ENCODE measurements at places on chromosomes 3 and 15. TPM values are rescaled to one million over a fixed set of nuclear protein-coding genes. Genes with fewer than 3 reads are reported as not detected.

- no peaks in the 10 kb centered on the region for H3K36me3 ChIP-seq
- H3K27ac ChIP-seq = no peak overlapping the region
- no peak overlapping the region for H3K4me3 ChIP-seq
- DNase-seq = no peak
Measured at GRCh38 chr3:10762611-10763247, 53.3 kb upstream of the SLC6A11 start.

- H3K36me3 ChIP-seq = no peaks in the 10 kb centered on the region
- DNase-seq = no peak
- peaks cover 6% of the 10 kb centered on the region for H3K27me3 ChIP-seq
- H3K4me3 ChIP-seq = no peak overlapping the region
Measured at GRCh38 chr3:13713396-13713795, 164.5 kb downstream of the FBLN2 start.

DNA sequence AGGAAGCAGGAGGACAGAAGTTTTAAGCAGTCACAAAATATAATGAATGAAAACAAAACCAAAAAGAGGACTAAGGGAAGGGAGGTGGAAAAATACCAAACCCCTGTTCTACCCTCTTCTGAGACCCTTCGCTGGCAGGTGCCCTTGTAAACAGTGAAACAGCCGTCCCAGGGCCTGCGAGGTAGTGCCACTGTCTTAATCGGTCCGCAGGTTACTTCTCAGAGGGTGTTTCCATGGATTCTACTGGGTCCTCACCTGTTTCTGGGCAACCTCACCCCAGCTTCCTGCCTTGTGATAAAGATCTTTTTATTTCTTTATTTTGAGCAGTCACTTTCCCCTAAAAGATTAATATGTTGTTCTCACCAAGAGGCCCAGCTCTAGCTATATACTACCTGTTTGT, 65.3 kb downstream of the SLC30A4 start:
- H3K27me3 ChIP-seq = no peaks in the 10 kb centered on the region
- peaks cover 43% of the 10 kb centered on the region for H3K4me1 ChIP-seq
- peak; percentile 23 for DNase-seq

DNA sequence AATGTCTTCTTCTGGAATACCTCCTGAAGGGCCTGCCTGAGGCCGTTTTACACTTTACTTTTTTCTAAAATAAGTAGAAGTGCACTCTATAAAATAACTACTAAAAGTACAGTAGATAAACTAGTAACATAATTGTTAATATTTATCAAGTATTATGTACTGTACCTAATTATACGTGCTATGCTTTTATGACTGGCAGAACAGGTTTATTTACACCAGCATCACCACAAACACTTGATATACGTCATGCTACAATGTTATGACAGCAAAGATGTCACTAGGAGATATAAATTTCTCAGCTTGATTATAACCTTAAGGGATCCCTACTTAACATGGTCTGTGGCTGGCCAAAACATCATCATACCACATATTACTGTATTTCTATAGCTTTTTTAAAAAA, 29.4 kb downstream of the DLG1 start:
- peaks cover 45% of the 10 kb centered on the region for H3K4me1 ChIP-seq

DNA sequence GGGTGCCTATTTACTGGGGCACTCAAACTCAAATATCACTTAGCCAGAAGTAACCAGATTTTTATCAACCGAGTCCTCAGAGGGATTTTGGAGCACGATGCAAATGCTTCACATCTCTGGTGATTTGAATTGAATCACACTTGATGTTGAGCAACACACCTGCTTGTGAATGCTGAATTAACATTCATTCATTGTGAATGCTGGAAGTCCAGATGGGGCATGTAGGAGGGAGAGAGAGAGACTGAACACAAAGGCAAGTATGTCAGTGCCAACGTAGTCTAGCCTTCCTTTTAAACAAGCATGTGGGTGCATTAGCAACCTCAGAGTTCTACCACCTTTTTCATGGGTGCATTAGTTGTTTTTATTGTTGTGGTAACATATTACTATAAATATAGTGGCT, 156.2 kb downstream of the ADAMTSL3 start:
- no peaks in the 10 kb centered on the region for H3K4me1 ChIP-seq
- H3K27me3 ChIP-seq = peaks cover 3% of the 10 kb centered on the region
- H3K36me3 ChIP-seq = no peaks in the 10 kb centered on the region
- no peak overlapping the region for H3K4me3 ChIP-seq
- DNase-seq = no peak
- no peak overlapping the region for H3K27ac ChIP-seq

GRCh38 chr15:25712961-25713355, 150.2 kb downstream of the ATP10A start:
- DNase-seq = no peak
- H3K4me1 ChIP-seq = no peaks in the 10 kb centered on the region
- no peak overlapping the region for H3K4me3 ChIP-seq

GRCh38 chr3:124976383-124976782, 41.8 kb upstream of the MUC13 start:
- H3K27ac ChIP-seq = no peak overlapping the region
- H3K4me1 ChIP-seq = no peaks in the 10 kb centered on the region
- H3K4me3 ChIP-seq = no peak overlapping the region
- H3K27me3 ChIP-seq = no peaks in the 10 kb centered on the region
- no peak for DNase-seq

GRCh38 chr3:171159024-171159821, 132.7 kb upstream of the SLC2A2 start:
- no peaks in the 10 kb centered on the region for H3K27me3 ChIP-seq
- H3K27ac ChIP-seq = no peak overlapping the region
- peaks cover 7% of the 10 kb centered on the region for H3K4me1 ChIP-seq
- peaks cover 31% of the 10 kb centered on the region for H3K36me3 ChIP-seq

DNA sequence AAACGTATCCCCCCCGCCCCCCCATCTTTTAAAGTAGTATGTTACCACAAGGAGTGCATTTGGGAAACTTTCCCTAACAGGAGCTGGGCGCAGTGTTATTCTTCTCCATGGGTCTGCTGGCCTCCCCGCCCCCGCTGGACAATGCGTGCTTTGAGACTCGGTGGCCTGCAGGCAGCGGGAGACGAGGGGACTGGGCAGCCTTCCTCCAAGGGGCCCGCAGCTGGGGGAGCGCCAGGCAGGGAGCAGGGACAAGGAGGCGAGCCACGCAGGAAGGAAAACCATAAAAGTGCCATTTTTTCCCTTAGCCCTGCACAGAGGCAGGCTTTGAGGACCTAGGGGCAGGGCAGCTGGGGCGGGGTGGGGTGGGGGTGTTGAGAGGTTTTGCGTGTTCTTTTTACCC, 14.1 kb downstream of the SOX2 start:
- peaks cover 21% of the 10 kb centered on the region for H3K4me1 ChIP-seq
- no peak overlapping the region for H3K27ac ChIP-seq
- peaks cover 20% of the 10 kb centered on the region for H3K36me3 ChIP-seq
- no peak for DNase-seq
- H3K4me3 ChIP-seq = no peak overlapping the region
- peaks cover 93% of the 10 kb centered on the region for H3K27me3 ChIP-seq

- no peak overlapping the region for H3K27ac ChIP-seq
- no peak for DNase-seq
- H3K4me3 ChIP-seq = no peak overlapping the region
- peaks cover 5% of the 10 kb centered on the region for H3K27me3 ChIP-seq
- H3K36me3 ChIP-seq = no peaks in the 10 kb centered on the region
Measured at GRCh38 chr3:113250566-113250965, 39.2 kb downstream of the BOC start.

DNA sequence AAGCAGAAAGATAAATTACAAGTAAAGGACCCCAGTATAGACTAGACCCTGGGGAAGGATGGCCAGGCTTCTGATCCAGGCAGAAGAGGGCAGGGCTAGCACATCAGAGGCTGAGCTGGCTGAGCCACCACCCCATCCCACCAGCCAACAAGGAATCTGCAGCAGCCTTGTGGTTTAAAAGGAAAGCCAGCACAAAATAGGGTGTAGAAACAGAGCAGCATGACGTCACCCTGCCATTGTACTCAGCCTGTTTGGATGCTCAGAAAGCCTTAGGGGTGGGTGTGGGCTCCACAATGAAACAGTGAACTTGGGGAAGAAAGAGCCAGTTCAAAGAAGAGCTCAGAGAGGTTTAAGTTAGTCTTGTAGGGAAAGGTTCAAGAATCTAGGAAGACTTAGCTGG, 28.2 kb downstream of the DUOX1 start:
- H3K36me3 ChIP-seq = no peaks in the 10 kb centered on the region
- no peak overlapping the region for H3K4me3 ChIP-seq
- H3K27ac ChIP-seq = no peak overlapping the region

- no peak for DNase-seq
- peaks cover 35% of the 10 kb centered on the region for H3K36me3 ChIP-seq
- no peaks in the 10 kb centered on the region for H3K27me3 ChIP-seq
- H3K27ac ChIP-seq = peak overlapping the region; percentile 97
- H3K4me3 ChIP-seq = peak overlapping the region; percentile 91
Measured at GRCh38 chr3:150602426-150603152, 532 bp upstream of the SELENOT start.

GRCh38 chr3:50340448-50341329, at the start of gene RASSF1:
TSS of gene RASSF1 (minus strand) at chr3:50340836. CDS start at chr3:50340805, 31 bp downstream.
- peaks cover 26% of the 10 kb centered on the region for H3K4me1 ChIP-seq
- DNase-seq = peak; percentile 87
- H3K4me3 ChIP-seq = peak within 1 kb of the TSS; percentile 88
- H3K27ac ChIP-seq = peak within 1 kb of the TSS; percentile 91

GRCh38 chr3:25478211-25478757, 50.2 kb downstream of the RARB start:
- no peaks in the 10 kb centered on the region for H3K36me3 ChIP-seq
- no peak for DNase-seq
- H3K27me3 ChIP-seq = peaks cover 4% of the 10 kb centered on the region

GRCh38 chr15:73818308-73818985, 54.9 kb upstream of the TBC1D21 start:
- H3K27ac ChIP-seq = no peak overlapping the region
- DNase-seq = no peak
- H3K27me3 ChIP-seq = peaks cover 7% of the 10 kb centered on the region
- no peaks in the 10 kb centered on the region for H3K36me3 ChIP-seq
- no peaks in the 10 kb centered on the region for H3K4me1 ChIP-seq

GRCh38 chr15:70029297-70029701, 68.4 kb downstream of the TLE3 start:
- H3K4me1 ChIP-seq = peaks cover 2% of the 10 kb centered on the region
- H3K27ac ChIP-seq = no peak overlapping the region
- no peak overlapping the region for H3K4me3 ChIP-seq
- no peaks in the 10 kb centered on the region for H3K27me3 ChIP-seq
- H3K36me3 ChIP-seq = no peaks in the 10 kb centered on the region
- DNase-seq = no peak

DNA sequence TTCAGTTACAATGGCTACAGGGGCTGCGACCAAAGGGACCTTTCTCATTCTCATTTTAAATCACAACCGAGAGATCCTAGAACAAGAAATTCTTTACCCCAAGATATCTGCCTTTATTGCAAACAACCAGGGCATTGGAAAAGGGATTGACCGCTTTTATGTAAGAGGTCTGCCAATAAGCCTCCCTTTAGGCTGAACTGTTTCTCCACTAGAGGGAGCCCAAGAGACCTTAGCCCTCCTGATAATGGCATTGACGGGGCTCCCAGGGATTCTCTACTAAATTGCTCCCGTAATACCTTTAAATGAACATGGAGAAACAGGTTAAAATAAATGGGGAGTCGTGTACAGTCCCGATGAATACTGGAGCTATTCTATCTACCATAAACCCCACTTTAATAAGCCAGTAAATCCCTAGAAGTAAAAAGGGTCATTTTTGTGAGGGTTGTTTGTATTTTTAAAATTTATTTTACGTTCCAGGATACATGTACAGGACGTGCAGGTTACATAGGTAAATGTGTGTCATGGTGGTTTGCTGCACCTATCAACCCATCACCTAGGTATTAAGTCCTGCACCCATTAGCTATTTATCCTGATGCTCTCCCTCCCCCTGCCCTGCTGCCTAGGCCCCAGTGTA, 7.5 kb upstream of the IGSF10 start:
- H3K4me1 ChIP-seq = no peaks in the 10 kb centered on the region
- H3K27me3 ChIP-seq = no peaks in the 10 kb centered on the region
- no peak overlapping the region for H3K4me3 ChIP-seq
- peak; percentile 39 for DNase-seq
- no peaks in the 10 kb centered on the region for H3K36me3 ChIP-seq

DNA sequence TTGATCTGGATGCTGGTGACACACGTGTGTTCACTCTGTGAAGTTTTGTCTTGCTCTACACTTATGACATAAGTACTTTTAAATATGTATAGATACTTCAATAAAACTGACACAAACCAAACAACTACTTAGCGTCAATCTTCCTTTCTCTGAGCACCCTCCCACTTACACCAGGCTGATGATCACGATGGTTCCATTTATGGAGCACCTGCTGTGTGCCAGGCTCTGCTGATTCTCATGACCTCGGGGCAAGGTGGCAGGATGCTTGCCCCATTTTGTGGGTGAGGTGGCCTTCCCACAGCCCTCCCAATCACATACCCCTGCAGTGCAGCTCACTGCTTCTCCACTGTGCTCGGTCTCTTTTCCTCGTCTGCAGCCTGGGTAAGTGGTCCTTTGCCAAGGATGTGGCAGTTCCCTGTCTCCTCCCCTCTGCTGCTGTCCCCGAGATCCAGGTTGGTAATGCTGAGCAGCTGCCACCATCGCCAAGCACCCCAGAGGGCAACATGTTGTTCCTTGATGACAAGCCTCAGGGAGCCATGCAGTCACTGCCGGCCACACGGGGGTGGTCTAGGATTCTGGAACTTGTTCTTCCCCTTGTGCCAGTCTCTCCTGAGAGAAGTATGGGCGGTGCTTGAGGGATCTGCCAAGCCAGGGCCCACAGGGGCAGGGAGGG, 20.6 kb upstream of the ADCY5 start:
- H3K4me3 ChIP-seq = no peak overlapping the region
- no peaks in the 10 kb centered on the region for H3K36me3 ChIP-seq
- no peaks in the 10 kb centered on the region for H3K4me1 ChIP-seq
- DNase-seq = no peak
- H3K27ac ChIP-seq = no peak overlapping the region

DNA sequence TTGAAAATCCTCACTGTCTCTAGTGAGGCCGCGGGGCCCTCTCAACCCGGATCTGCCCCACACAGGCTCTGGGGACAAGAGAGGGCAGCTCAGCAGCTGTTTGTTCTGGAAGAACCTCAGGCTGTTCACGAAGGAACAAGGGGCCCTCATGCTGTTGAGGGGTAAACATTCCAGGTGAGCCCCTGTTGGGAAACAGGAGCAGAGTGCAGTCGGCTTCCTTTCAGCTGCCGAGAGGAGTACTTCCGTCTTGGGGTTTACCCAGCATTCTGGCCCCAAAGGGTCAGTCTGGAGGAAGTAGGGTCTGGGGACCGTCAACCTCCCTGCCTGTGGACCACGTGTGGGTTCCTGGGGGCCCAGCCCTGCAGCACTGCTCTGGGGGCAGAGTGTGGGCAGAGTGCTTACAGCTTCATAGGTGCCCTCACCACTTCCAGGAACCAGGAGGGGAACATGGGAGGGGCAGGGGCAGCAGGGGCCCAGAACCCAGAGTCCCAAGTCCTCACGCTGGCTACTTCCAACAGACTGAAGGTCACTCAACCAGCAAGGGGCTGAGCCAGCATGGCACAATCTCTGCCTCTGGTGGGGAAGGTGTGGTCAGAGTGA, 49.2 kb upstream of the CTSH start:
- no peaks in the 10 kb centered on the region for H3K4me1 ChIP-seq
- no peaks in the 10 kb centered on the region for H3K27me3 ChIP-seq
- no peak for DNase-seq
- H3K27ac ChIP-seq = no peak overlapping the region
- no peak overlapping the region for H3K4me3 ChIP-seq

Gene AHSG
- total RNA-seq = not detected

Gene DPPA2
- total RNA-seq = not detected

Gene SNTN
- not detected for total RNA-seq

Gene CD200R1
- 1.8 TPM for total RNA-seq

Gene SHC4
- total RNA-seq = 2.5 TPM

Gene CYP19A1
- not detected for total RNA-seq

Gene C2CD4A
- total RNA-seq = 0.67 TPM

Gene CCDC32
- total RNA-seq = 22.0 TPM

Gene EPB42
- not detected for total RNA-seq

Gene ELL3
- 2.4 TPM for total RNA-seq

Gene DUOX2
- total RNA-seq = 0.18 TPM

Gene SRGAP3
- 1.8 TPM for total RNA-seq

Gene MITF
- total RNA-seq = not detected

Gene MESD
- 15.8 TPM for total RNA-seq

All from activated CD8-positive, alpha-beta T cell treated with anti-CD3 and anti-CD28 coated beads for 36 hours (primary cell).